ENCODE measurements at places on chromosomes 5 and 9. TPM values are rescaled to one million over a fixed set of nuclear protein-coding genes. Genes with fewer than 3 reads are reported as not detected.

MFAP3 gene
- total RNA-seq, result 46.5 TPM

PCDHB2 gene
- total RNA-seq, result 1.6 TPM

SLC35A4 gene
- 14.9 TPM for total RNA-seq

ACOT12 gene
- 0.74 TPM for total RNA-seq
